ENCODE measurements at places on chromosomes 12 and 14.

- no peak for DNase-seq
These were observed 413.7 kb downstream of the RAD51B start for GRCh38 chr14:68233101-68233784.

DNA sequence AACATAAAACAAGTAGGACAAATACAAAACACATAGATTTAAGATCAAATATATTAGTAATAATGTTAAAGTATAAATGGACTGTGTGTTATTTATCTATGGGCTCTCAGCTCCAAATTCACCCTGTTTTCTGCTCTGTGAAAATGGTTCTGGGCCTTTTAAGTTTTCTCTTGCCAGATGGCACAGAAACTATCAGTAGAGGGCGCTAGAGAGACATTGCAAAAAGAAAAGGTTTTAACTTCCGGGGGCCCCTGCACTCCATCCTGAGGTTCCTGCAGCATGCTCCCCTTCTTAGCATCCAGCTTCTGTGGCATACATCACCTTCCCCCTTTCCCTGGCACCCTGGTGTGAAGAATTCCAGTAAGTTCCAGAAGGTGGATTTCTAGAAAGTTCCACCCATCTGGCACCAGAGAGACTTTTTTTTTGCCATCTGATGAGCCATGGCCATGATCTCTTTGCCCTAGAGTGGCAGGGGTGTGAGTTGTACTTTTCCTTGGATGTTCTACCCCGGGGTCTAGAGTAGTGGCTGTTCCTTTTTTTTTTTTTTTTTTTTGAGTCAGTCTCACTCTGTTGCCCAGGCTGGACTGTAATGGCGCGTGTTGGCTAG lies 29.3 kb downstream of the ZCRB1 start:
- DNase-seq = no peak

GRCh38 chr12:64743206-64743605 lies 16.0 kb downstream of the GNS start:
- no peak for DNase-seq

GRCh38 chr12:39435531-39435930 lies 7.4 kb downstream of the KIF21A start:
- no peak for DNase-seq

GRCh38 chr12:48012070-48012469 lies 7.8 kb upstream of the COL2A1 start:
- no peak for DNase-seq

Data from right renal cortex interstitium (tissue), 3 donors.